ENCODE measurements at places on chromosomes 1 and 21.

DNA sequence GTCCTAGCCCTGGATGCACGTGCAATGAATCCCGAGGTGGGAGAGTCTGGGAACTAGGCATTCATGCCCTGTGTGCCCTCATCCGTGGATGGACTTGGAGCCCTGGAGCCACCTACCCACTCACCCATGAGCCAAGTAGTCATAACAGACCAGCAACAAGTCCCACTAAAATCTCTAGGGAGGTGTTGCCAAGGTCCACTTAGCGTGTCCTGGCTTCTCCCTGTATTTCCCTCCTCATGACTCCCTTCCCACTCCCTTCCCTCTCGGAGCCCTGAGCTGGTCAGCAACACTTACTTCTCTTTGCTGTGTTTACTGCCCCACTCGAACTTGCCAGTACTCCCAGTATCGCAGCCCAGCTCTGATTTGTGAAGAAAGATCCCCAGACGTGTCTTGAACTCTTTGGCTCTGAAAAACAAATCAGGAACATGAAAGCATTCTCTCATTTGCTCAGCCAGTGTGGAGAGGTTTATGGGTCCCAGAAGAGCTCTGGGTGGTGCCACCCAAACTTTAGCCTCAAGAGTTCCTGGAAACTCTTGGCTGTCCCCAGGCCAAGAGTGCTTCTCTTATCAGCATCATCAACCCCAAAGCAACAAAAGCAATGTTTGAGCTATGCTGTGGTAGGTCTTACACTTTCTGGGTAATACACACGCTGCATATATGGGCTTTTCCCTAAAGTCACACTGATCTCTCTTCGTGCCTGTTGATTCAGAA is 1.1 kb downstream of the RGS16 start:
- no peak for DNase-seq

- DNase-seq: no peak
Observed at GRCh38 chr1:64308866-64309265, 105.4 kb downstream of the UBE2U start.

DNA sequence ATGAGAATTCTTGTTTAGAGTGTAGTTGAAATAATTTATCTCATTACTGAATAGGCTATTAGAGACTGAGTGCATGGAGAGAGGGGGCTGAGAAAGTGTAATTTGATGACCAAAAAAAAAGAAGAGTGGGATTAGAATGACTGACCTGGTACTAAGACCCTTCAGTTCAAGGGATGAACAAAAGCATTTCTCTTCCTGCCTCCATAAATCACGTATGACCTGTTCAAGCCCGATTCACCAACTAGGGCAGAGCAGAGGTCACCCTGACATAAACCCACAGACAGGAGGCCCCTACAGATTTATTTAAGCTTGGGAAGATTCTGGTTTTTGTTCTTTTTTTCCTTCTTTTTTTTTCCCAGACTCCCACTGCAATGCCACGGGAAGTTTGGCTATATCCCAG is 123.7 kb upstream of the COP1 start:
- DNase-seq: no peak

- no peak for DNase-seq
Observed at GRCh38 chr1:54569339-54569738, 21.3 kb downstream of the ACOT11 start.

DNA sequence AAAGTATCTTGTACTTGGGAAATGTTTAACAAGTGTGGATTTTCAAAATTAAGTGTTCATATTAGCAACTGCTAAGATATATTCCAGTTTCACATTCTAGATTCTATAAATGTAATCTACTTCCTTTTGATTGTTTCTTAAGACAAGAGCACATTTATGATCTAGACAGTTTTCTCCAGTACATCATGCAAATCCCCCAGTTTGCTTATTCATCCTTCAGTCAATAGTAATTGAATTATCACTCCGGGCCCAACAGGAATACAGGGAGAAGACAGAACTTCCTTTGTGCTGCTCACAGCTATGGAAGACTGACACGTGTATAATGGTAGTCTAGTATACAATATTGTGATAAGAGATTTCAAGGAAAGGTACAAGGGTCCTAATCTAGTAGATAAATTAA is 14.5 kb downstream of the PLA2G4A start:
- DNase-seq: no peak

DNA sequence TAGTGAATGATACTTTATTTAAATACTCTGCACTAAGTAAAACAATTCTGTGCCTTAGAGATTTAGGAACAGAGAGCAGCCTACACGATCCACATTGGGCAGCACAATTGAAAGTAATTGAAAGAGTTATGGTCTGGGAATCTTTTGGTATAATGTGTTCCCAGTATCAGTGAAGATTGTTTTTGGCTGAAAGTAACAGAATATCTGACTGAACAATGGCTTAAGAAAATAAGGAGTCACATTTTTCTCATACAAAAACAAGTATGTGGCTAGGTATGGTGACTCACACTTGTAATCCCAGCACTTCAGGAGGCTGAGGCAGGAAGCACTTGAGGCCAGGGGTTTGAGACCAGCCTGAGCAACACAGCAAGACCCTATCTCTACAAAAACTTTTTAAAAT is 306.2 kb downstream of the NFIA start:
- no peak for DNase-seq

- DNase-seq: peak; percentile 90
Observed at GRCh38 chr1:167803358-167804207, 81.8 kb downstream of the MPZL1 start.

- no peak for DNase-seq
Observed at GRCh38 chr1:217895841-217896240, 264.7 kb downstream of the SPATA17 start.

- DNase-seq: peak; percentile 59
Observed at GRCh38 chr1:161792740-161793139, 26.6 kb downstream of the ATF6 start.

DNA sequence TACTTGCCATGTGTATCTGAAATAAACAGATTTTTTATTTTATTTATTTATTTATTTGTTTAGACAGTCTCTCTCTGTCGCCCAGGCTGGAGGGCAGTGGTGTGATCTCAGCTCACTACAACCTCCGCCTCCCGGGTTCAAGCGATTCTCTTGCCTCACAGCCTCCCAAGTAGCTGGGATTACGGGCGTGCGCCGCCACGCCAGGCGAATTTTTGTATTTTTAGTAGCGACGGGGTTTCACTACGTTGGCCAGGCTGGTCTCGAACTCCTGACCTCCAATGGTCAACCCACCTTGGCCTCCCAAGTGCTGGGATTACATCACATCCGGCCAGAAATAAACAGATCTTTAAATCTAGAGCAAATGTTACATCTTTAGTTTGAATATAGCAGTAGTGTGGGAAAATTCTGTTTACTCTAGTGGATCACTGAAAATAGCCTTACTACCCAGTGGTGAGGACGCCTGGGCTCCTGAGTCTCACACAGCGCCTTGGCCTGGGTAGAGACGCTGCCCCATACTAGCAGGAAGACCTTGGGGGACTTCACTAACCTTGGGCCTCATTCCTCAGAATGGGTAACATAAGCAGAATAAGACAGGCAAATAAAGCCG is 709 bp downstream of the GART start:
- DNase-seq: peak; percentile 24

DNA sequence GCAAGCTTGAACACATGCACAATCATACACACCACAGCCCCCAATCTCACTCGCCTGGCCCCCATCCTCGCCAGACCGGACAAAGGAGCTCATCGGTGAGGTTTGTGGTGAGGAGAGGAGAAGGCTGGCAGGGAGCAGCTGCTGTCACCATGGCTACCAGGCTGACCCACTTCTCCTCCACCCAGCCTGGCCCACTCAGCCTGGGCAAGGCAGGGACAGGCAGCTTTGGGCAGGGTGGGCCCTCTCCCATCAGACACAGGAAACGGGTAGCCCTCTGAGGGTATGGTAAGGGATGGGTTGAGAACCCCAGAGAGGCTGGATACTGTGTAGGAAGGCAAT is 15.9 kb downstream of the RIMS3 start:
- no peak for DNase-seq

DNA sequence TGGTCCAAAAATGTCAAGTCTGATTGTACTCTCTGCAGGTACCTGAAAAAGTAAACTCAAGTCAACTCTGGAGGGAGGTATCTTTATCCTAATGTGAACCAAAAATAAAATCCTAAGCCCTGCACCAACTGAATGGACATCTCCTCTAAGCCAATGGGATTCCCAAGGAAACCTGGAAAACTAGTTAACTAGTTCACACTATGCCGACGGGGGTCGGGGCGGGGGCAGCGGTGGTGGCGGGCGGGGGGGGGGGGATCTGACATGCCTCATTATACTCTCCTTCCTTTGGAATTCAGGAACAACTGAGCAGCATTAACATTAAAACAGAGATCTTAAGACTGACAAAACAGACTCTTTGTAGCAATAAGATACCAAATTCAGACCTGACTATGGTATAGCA is 452.6 kb upstream of the CAMK1G start:
- no peak for DNase-seq

- DNase-seq: no peak
Observed at GRCh38 chr1:196098000-196098399, 510.2 kb downstream of the KCNT2 start.

GRCh38 chr1:33824971-33825370 is 38.9 kb upstream of the HMGB4 start:
- DNase-seq: no peak

GRCh38 chr1:173056365-173056764 is 5.6 kb upstream of the TNFSF18 start:
- no peak for DNase-seq

All from HepG2 (cell line).